D341Med (cell line): ENCODE measurements at places on chromosomes 16 and 17.

- no peak for DNase-seq
Observed at GRCh38 chr17:17814162-17815061, 22.4 kb downstream of the SREBF1 start.

GRCh38 chr17:2060681-2061440 lies 6.0 kb downstream of the HIC1 start:
- no peak for DNase-seq

DNA sequence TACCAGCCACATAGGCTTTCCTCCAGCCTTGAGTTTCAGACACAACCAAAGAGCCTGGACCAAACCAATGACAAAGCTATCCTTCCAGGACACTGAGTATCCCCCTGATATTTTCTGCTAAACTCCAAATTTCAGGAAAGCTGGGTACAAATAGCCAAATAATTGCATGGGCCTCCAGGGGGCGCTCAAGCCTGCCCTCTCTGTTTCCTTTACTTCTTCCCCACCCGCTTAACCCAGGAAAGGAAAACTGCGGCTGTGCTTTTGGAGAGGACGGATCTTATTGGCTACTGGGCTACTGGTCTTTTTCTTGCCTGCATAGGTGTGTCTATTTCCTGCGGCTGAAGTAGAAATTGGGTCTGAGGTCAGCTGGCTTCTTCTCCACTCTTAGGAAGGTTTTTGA lies 30.1 kb downstream of the GNGT2 start:
- peak; percentile 88 for DNase-seq

DNA sequence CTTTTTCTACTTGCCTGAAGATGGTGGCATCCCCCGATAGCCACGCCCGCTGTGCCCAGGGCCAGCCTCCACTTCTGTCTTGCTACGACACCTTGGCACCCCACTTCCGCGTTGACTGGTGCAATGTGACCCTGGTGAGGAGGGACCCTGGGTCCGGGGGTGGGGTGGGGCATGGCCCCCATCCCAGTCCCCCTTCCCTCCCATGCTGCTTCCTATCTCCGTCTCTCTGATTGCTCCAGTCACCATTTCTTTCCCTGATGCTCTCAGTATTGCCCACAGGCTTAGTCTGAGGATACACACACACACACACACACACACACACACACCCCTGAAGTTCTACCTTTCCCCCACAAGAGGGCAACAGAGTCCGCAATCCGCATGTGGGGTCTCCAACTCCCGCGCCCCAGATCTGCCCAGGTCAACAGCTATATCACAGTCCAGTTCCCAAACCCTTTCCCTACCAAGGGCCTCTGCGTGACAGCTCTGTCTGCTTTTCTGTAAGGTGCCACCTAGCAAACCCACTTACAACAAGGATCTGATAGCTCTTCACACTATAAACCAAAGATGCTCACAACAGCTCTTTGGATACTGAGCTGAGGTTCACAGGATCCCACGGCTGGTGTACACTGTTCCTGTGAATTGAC lies 3.4 kb downstream of the SGCA start:
- DNase-seq, result peak; percentile 87

- no peak for DNase-seq
Observed at GRCh38 chr16:66008136-66008535, 358.4 kb upstream of the CDH5 start.

DNA sequence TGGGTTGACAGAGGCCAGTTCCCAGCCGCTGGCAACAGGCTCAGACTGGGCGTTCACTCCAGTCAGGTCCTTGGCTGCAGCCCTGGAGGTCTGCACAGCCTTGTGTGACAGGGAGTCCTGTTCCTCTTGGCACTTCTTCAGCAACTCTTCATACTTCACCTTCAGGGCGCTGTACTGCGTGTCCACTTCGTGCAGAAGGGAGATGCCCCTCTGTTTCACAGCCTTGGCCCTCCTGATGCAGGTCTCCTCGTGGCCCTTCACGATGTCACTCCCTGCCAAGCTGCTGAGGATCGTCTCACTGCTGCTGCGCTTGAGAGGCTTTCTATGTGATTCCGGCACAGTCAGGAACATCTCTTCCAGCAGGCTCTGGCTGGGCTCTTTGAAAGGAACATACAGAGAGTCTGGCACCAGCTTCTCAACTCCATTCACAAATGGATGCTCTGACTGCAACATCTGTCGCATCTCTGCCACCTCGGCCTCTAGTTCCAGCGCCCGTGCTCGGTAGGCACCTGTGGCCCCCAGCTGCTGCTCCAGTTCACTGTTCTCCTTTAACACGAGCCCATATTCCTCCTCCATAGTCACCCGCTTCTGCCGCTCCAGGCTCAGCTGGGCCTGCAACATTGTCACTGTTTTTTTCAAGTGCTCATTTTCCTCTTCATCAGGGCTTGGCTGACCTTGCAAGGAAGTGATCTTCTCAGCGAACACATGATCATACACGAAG lies 27.2 kb downstream of the CDR2 start:
- DNase-seq, result no peak
